ENCODE measurements at places on chromosomes 2 and 18.

DNA sequence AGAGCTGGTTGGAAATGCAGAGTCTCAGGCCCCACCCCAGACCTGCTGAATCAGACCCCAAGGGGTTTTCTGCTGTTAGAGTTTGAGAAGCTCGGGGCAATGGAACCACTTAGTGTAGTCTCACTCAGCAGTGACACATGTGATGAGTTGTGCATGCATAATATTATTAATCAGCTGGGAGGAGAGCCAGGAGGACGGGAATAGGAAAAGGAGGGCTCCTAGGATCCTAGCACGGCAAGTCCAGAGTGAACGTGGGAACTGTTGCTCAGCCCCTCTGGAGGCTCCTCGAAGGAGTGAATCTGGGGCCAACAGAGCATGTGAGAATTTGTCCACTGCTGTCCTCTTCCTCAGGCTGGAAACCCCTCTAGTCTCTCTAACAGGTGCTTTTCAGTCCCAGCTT is 87.1 kb downstream of the HS1BP3 start:
- peak; percentile 70 for DNase-seq

DNA sequence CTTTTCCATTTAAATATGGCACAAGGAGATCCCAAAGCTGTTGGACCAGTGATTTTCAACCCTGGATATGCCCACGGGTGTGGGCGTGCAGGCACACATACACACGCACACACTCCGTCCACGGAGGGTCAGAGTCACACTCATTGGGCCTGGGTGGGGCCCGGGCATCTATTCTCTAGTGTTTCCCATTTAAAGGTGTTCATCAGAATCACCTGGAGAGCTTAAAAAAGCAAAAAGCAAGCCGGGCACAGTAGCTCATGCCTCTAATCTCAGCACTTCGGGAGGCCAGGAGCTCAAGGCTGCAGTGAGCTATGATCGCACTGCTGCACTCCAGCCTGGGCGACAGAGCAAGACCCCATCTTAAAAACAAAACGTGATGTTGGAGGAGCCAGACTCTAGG is 329.0 kb downstream of the GBX2 start:
- DNase-seq, result no peak

GRCh38 chr2:47457268-47457667 is 54.3 kb downstream of the MSH2 start:
- DNase-seq, result no peak

GRCh38 chr2:12163866-12164265 is 417.4 kb downstream of the LPIN1 start:
- no peak for DNase-seq

Data from EL (cell line).